Germinal center (tissue), 1 donor: ENCODE measurements at places on chromosomes 1 and 21.

- no peak for DNase-seq
These were observed 93.4 kb downstream of the DIRAS3 start for GRCh38 chr1:67957066-67957465.

- peak; percentile 14 for DNase-seq
These were observed 20.4 kb downstream of the CCT8 start for GRCh38 chr21:29053011-29053553.

DNA sequence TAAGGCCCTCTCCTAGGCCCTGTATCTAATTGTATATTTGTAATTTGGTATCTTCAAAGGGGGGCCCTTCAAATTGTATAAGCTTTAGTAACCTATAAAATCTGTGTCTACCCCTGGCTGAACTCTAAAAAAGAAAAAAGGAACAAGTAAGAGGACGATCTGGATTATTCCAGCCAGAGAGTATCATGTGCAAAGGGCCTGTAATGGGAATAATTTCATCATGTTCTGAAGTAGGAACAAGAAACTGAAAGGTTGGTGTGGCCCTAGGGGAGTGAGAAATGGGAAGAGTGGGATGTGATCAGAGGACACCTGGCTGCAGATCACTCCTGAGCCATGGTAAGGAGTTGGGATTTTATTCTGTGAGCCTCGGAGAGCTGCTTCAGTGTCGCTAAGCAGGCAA, 14.7 kb downstream of the PTAFR start:
- DNase-seq = no peak

DNA sequence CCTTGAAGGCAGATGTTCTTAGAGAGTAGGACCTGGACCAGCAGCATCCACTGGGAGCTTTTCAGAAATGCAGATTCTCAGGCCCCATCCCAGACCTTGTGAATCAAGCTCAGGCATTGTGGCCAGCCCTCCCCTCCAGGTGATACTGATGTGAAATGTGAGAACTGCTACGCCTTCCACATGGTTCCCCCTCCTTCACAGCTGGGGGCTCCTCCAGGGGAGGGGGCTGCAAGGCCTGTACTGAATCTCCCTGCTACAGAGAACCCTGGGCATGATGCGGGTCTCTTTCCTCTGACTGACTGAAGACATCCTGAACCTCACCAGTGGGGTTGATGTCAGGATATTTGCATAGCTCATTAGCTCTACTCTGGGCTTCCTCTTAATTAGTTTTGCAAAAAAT, 141.8 kb upstream of the CSF3R start:
- no peak for DNase-seq

- no peak for DNase-seq
These were observed 49.6 kb downstream of the PLA2G4A start for GRCh38 chr1:186878356-186878755.
